ENCODE measurements at places on chromosomes 11 and 22.

DNA sequence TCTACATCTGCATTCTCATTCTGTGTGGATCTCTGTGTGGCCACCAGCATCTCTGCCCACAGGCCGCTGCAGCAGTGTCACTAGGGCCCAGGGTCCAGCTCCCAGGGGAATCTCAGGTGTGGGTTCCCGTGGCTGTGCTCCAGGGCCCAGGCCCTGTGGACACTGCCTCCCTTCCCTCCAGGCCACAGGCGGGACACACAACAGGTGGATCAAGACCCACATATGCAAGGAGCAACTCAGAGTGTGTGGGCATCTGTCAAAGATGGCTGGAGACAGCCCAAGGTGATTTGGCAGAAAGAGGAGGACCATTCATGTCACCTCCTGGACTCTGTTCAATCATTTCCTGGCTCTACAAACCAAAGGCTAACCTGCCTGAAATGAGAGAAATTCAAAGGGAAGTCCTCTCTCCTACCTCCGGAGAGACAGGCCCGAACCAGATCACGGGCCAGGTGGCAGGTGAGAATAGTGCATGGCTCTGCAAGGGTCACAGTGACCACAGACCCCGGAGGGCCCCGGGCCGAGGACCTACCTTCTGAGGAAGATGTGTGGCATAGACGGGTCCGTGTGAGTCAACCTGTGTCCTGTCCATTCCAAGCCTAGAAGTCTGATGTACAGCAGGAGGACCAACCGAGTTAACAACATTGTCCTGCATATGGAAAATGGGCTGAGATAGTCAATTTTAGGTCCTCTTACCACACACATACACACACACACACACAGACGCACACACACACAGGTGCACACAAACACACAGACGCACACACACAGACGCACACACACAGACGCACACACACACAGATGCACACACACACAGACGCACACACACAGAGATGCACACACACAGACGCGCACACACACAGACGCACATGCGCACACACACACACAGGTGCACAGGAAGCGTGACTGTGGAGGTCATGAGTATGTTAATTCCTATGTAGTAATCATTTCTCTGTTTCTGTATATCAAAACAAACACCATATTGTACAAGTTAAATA lies 1068.5 kb downstream of the BRD1 start:
- DNase-seq, result no peak

GRCh38 chr11:35541621-35542375 lies 16.4 kb upstream of the PAMR1 start:
- no peak for DNase-seq

DNA sequence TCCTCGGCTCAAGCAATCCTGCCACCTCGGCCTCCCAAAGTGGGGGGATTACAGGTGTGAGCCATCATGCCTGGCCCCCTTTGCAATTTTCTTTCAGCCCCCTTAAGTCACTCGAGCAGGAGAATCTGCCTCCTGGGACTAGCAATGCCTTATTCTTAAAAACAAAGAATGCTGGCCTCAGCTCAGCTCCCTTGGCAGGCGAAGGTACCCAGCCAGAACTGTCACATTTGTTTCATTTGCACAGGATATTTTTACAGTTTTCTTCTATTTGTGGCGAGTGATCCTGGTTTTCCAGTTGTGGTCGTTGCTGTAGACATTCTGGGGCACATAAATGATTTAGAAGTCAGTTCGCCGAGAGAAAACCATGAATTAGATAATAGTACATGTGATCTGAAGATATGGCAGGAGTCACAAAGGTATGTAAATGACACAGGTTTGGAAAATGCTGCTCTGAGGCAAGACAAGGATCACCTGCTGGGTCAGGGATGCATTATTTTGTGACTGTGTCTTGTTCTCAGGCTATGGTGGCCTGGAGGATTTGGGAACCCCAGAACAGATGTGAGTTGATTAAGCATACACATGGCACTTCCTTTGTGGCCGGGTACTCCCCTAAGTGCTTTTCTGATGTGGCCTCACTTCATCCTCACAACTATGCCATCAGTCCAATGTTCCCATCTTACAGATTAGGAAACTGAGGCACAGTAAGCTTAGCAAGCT lies 51.2 kb upstream of the SLC22A12 start:
- no peak for DNase-seq

DNA sequence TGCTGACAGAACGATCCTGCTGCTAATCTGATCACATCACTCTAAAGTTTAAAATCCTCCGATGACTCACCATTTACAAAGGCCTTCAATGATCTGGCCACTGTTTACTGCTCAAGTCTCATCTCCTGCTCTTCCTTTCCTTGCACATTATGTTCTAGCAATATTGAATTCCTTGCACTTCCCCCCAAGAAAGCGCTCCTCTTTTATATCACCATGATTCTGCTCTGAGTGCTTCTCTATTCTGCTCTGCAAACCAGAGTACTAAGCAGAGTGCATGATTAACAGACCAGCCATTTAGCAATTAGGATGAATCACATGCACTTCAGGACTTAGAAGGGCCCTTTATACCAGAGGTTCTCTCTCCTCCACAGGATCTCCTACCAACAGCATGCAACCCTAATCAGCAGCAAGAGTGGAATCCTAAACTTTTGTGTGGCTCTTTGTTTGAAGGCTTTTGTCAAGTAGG lies 1122.8 kb upstream of the CCDC90B start:
- DNase-seq, result no peak

All from glomerular endothelial cell (primary cell).